ENCODE measurements at places on chromosomes 12 and 14. TPM values are rescaled to one million over a fixed set of nuclear protein-coding genes. Genes with fewer than 3 reads are reported as not detected.

The SYNE2 gene
- 77.7 TPM for total RNA-seq

The ARF6 gene
- 198 TPM for total RNA-seq

The ACOT6 gene
- not detected for total RNA-seq

The KRT2 gene
- not detected for total RNA-seq

The HOTAIR gene
- total RNA-seq: not detected

The TIGAR gene
- total RNA-seq: 12.8 TPM

The MBD6 gene
- 73.4 TPM for total RNA-seq

The GYS2 gene
- total RNA-seq: not detected

The PPP1R36 gene
- 0.53 TPM for total RNA-seq

The TMEM229B gene
- 13.3 TPM for total RNA-seq

The CNTN1 gene
- not detected for total RNA-seq

The RD3L gene
- total RNA-seq: not detected

The UNC119B gene
- 23.6 TPM for total RNA-seq

The P2RX2 gene
- total RNA-seq: not detected

The DTX3 gene
- total RNA-seq: 19.3 TPM

The GALNT16 gene
- total RNA-seq: not detected

The SCN8A gene
- total RNA-seq: 0.33 TPM

The KLRC2 gene
- total RNA-seq: not detected

The CD27 gene
- 39.9 TPM for total RNA-seq

The PXMP2 gene
- total RNA-seq: 24.9 TPM

The BRMS1L gene
- 3.2 TPM for total RNA-seq

The LMO3 gene
- not detected for total RNA-seq

The CIDEB gene
- 39.6 TPM for total RNA-seq

The PAH gene
- total RNA-seq: not detected

The KRT82 gene
- total RNA-seq: not detected

All from activated CD4-positive, alpha-beta memory T cell treated with anti-CD3 and anti-CD28 coated beads, Interleukin-2, amount 10 ng/mL, durations not matched to agents 7 days and 5 days (primary cell).